ENCODE measurements at places on chromosomes 3 and 15.

DNA sequence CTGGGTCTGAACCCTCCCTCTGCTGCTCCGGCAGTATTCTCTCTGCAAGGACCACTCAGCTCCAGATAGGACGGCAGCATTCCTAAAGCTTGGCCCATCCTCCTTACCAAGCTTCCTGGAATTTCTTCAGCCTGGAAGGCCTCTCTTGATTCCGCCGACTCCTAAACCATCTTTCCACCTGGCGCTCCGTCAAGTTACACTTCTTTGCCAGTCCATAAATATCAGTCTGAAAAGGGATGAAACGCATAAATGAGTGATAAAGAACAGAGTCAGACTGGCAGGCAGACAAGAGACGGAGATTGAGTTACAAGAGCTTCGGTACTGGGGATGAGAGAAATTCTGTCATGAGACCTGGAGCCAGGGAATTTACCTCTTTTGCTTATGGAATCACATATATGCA is 44.3 kb downstream of the CERS3 start:
- no peak for DNase-seq

DNA sequence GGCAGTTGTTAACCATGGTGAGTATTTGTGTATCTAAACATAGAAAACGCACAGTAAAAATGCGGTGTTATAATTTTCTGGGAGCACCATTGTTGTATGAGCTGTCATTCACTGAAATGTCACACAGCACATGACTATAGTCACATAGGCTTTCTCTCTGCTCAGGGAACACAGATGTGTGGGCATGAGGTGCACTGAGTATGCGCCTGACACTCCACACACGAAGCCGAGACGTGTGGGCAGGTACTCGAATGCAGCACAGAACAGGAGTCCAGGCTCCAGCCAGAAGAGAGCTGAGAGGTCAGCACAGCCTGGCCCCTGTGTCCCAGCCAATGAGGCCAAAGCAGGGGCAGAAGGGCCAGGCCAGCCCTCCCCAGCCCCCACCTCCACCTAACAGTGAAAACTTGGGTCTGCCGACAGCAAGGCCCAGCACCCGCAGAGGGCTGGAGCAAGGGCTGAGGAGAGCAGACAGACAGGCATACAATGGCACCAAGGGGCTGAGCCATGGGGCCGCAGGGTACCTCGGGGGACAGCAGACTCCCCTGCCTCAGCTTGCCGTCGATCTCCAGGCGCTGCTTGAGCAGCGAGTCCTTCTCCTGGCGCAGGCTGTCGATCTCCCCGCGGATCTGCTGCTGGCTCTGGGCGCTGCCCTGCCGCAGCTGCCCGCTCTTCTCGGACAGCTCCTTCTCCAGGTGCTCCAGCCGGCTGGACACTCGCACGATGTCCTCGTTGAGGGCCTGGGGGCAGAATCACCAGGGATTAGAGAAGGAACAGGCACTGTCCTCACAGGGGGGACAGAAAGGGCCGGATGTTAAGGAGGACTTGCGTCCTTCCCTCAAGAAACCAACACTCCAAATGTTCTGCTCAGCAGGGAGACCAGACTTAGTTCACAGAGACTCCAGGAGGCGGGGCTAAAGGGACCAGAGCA is 24.0 kb downstream of the KIF7 start:
- no peak for DNase-seq

DNA sequence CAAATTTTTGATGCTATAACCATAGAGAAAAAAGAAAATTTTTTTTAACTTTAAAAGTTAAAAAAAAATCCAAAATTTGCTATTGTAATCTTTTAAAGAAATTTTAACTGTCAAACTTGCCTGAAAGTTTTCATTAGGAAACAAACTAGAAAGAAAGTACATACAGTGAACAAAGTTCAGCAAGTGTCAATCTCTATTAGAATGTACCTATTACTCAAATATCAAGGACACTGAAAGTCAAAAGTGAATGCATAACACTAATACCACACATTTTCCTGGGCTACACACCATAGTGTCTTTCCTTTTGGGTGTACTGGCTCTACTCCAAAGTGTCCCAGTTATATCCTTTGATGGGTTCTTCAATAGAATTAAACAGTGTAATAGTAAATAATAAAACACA is 56.8 kb downstream of the LRRFIP2 start:
- DNase-seq, result no peak

- DNase-seq, result no peak
Measured at GRCh38 chr15:68343579-68344225, 66.2 kb downstream of the FEM1B start.

- no peak for DNase-seq
Measured at GRCh38 chr3:155354658-155355057, 61.2 kb upstream of the STRIT1 start.

DNA sequence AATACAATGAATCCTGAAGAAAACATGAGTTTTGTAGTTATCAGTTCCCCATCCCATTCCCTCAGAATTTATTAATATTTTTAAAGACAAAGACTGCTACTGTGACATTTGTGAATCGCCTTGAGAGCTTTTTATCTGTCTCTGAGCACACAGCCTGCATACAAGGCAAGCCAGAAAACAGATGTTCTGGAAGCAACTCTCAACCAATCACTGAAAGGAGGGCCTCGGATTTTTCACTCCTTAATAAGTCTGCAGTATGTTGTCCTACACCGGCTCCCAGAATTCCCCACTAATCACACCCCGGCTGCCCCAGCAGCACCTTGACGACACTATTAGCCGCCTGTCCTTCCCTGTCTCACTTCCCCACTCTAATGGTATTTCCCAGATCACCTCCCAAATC is 138.5 kb downstream of the ZNF621 start:
- DNase-seq, result no peak

- no peak for DNase-seq
Measured at GRCh38 chr15:25188551-25189101, 233.8 kb downstream of the SNRPN start.

DNA sequence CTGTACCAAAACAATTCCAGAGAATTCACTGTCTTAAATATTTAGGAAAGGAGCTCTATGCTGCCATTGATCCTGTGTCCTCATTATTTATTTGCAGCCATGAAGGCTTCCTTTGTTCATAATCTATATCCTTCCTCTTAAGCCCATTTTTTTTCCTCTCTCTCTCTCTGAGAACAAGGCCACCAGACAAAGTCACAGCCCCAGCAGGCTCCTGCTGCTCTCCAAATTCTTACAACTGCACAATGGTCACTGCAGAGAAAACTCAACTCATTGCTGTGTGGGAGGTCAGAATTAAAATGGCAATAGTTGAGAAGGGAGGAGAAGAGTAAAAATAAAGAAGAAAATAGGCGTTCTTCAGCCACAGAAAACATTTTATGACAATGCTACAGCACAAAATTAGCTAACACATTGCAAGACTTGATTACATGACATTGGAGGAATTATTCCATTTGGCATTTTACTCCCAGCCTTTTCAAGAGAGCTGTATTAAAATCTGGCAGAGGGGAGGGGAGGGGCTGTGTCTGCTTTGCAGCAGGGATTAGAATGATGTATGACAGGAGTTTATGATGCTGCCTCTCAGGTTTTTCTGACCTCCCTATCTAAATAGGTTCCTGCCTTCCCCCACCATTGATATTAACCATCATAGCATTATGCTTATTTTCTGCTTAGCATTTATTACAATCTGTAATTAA is 399.7 kb upstream of the THBS1 start:
- peak; percentile 53 for DNase-seq

DNA sequence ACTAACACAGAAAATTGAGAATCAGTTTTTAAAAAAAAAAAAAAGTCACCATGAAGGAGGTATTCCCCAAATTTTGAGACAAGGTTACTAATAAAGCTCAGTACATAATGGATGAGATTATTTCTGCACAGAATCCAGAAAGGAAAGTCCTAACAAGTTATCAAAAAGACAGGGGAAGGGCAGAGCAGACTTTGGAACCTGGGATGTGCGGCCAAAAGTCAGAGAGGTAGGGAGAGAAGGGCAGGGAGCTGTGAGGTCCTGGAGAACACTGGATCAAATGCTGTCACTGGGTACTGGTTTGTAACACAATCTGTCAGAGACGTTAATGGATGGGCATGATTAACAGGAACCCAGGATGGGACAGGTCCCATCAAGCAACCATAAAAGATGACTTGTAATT is 12.2 kb upstream of the LACTB start:
- no peak for DNase-seq

DNA sequence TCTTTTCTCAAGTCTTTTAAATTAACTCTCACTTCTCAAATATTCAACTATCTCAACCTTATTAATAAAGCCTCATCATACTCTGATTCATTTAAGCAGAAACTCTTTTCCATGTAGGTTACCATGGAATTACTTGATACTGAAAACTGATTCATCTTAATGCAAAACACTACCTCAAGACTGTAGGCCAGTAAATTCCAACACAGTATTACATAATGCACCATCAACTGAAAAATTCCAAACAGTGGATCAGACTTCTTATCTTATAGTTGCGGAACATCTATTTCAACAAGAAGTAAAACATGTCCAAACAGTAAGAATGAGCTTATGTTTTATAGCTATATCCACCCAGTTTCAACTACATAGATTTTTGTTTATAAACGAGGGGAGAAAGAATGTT is 124.5 kb downstream of the PEAK1 start:
- DNase-seq, result peak; percentile 65

- DNase-seq, result no peak
Measured at GRCh38 chr3:102346897-102347296, 87.9 kb upstream of the ZPLD1 start.

DNA sequence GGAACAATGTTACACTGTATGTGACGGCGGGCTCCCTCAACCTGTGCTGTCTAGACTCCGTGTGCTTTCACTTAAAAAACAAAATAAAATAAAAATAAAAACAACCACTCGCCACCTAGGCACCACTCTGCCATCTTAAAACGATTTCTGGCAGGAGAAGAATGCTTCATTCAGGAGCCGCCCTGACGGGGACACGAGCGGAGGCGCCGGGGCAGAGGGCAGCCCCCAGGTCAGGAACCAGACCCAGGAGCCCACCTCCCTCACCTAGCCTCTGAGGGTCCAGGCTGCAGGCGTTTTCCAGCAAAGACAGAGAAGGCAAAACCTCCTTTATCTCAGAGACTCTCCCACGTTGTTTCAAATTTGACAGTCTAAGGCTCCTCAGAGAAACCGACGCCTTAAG is 85.1 kb upstream of the SNRPA1 start:
- DNase-seq, result no peak

DNA sequence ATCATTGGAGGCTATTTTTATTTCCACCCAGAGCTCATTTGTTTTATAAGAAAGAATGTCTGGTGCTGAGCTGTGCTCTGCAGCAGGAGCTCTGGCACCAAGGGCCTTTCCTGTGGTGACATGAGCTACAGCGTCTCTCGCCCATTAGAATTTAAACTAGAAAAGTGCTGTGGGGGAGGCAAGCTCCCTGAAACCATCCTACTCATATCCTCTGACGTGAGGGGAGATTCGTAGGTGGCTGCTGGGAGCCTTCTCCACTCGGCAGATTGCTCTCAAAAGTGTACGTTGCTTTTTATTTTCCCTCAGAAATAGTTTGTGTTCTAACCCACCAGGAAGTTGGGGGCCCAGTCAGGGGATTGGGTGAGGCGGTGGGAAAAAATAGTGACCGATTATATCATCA is 76.3 kb upstream of the ARHGEF3 start:
- peak; percentile 53 for DNase-seq

GRCh38 chr3:72678380-72678779 is 169.9 kb downstream of the SHQ1 start:
- DNase-seq, result no peak

- DNase-seq, result no peak
Measured at GRCh38 chr3:110738531-110738930, 333.1 kb upstream of the NECTIN3 start.

DNA sequence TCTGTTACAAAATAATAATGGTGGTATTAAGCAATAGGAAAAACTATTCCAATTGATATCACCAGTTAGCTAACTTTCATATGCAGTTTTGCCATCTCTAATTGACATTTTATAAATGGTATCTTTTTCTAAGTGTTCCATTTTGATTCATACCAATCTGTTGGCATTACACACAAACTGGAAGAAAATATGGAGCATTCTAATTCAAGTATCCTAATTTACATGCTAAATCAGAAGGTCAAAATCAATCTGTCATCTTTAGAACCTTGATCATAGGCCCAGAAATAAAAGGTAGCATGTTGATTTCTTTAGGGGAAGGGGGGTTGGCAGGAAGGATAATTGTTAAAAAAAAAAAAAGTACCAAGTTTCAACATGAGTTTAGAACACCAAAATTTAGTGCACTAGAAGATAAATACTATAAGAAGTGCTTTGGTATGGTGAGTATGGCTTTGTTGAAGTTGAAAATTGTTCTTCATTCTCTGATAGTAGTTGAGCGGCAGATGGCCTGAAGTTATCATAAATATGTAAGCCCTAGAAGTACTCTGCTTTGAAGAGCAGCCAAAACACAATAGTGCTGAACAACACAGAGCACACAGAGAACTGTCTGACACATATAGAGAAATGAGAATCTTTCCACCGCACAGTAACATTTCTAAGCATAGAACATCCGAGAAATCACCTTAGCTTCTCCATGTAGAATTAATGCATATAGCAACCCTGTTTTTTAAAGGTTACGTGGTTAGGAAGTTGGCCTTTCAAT is 130.1 kb downstream of the TAFA4 start:
- no peak for DNase-seq

- no peak for DNase-seq
Measured at GRCh38 chr3:42489937-42490227, 12.6 kb upstream of the VIPR1 start.

DNA sequence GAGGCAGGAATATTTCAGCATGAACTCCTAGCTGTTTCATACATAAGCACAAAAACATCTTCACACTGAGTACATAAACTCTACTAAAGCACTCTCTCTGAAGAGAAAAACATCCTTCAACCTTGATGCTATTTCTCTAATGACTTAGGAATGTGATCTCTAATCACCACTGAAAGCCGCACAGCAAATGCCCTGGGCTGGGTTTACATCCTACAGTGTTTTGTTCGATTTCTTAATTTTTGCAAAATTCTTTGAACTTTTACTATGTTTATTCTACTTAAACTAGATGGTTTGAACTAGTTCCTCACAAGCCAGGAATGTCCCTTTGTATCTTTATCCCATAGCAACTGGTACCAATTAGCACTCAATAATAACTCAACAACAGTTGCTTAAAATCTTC is 130.9 kb upstream of the ABI3BP start:
- DNase-seq, result peak; percentile 13

DNA sequence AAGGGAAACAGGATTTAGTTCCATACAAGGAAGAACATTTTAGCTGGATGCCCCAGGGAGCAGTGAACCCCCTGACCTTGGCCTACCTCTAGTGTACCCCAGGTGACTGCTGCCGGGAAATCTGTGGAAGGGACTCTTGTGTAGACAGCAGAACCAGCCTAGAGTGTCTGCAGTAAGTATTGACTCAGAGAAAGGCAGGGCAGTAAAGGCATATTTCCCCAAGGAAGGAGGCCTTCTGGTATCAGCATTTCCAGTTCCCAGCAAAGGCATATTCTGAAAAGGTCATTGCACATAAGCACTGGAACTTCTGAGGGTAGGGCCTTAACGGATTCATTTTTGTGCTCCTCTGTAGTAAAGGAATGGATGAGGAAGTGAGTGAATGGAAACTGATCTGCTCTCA is 246.2 kb downstream of the FAM43A start:
- no peak for DNase-seq

- DNase-seq, result peak; percentile 62
Measured at GRCh38 chr3:88113311-88114162, 36.2 kb upstream of the C3orf38 start.

- DNase-seq, result no peak
Measured at GRCh38 chr3:183266454-183266853, 13.4 kb downstream of the B3GNT5 start.

- DNase-seq, result no peak
Measured at GRCh38 chr3:194275291-194275690, 75.8 kb downstream of the CPN2 start.

All from fibroblast of skin of abdomen (primary cell).